ENCODE measurements at places on chromosomes 16 and 17.
A peak's percentile ranks its signal among the peaks of the same experiment; 100 is the strongest.

DNA sequence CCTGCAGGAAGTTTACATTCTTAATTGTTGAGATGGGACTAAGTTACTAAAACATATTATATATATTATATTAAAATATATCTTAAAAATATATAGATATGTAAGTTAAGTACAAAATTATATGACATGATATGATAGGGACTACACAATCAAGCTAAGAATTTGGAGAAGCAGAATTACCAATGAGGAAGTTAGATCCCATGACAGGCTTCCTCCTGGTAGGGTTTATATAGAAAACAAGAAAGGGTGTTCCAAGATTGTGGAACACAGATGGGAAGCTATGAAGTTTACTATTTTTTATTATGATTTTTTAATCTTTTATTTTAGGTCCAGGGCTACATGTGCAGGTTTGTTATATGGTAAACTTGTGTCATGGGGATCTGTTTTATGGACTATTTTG lies 260.8 kb upstream of the ZFHX3 start:
- DNase-seq: no peak

GRCh38 chr16:353404-354290 lies 1.1 kb upstream of the AXIN1 start:
- no peak for DNase-seq

DNA sequence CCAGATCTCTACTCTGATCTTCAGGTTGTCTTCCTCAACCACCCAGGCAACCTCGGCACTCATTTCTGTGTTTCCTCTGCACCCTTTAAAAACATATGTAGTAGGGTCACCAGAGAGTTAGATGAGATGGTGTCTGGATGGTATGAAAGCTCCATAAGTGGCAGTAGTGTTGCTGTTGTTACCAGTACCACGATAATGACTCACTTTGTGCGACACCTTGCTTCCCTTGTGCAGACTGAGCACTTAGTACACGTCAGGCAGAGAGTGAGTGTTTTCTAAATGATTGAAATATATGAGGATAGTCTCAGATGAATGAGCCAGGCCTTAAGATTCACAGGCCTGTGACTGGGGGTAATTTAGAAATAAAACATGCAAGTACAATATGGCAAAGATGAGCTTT lies 188.7 kb downstream of the MAF start:
- no peak for DNase-seq

DNA sequence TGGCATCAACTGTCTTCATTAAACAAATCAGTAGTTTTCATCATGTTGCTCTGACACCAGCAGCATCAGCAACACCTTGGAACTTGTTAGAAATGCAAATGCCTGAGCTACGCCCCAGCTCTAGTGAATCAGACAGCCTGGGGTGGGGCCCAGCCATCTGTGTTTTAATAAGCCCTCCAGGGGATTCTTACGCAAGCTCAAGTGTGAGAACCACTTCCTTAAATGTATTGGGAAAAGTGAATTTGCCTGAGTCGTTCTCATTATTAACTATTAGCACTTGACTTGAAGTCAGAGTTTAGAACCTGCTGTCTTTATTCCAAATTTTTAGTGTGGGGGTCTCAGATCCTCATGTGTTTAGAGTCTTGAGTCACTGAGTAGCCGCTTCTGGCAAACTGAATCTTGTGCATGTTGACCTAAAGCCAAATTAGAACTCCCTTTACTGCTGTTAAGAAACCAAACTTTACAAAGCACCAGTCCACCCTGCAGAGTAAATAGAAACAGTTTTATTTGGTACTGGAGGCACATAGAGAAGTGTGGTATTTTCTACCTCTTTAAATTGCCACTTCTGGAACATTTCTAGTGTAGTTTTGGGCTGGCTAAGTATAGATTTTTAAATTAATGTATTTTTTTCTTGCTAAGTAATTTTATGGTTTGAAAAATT lies 137.4 kb upstream of the COX10 start:
- DNase-seq: no peak

DNA sequence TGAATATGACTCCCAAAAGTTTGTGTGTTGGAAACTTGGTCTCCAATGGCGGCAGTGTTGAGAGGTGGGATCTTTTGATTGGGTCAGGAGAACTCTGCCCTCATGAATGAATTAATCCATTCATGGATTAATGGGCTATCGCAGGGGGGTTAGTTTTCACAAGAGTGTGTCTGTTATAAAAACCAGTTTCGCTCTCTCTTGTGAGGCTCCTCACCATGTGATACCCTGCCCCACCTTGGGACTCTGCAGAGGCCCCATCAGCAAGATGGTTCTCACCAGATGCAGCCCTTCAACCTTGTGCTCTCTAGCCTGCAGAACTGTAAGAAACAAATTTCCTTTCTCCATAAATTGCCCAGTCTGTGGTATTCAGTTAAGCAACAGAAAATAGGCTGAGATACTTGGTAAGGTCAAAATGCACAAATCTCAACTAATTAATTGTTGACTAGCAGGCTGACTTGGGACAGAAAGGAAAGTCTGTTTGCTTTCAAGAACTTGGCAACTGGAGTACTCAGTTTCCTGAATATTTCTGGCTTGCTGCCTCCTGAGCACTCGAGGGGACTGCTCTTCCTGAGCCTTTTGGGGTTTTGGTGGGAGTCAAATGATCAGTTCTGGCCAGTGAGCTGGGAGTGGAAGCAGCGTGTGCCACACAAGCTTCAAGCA lies 13.8 kb upstream of the CCL17 start:
- no peak for DNase-seq

GRCh38 chr17:59451706-59452105 lies 113.7 kb upstream of the DHX40 start:
- no peak for DNase-seq

DNA sequence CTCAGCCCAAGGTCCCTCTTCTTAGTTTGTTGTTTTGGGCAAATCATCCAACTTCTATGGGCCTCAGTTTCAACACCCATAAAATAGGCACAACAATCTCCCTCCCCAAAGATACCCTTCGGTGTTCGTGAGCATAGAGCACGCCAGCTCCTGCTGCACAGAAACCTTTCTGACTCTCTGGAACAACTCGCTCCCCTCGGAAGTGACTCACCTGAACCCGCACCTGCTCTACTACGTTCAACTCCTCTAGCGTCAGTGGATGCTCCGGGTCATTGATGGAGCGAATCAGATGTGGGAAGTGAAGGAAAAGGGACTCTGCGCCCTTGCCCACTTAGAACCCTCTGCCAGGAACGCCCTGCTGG lies 445 bp downstream of the CIAO2B start:
- DNase-seq: peak; percentile 30

DNA sequence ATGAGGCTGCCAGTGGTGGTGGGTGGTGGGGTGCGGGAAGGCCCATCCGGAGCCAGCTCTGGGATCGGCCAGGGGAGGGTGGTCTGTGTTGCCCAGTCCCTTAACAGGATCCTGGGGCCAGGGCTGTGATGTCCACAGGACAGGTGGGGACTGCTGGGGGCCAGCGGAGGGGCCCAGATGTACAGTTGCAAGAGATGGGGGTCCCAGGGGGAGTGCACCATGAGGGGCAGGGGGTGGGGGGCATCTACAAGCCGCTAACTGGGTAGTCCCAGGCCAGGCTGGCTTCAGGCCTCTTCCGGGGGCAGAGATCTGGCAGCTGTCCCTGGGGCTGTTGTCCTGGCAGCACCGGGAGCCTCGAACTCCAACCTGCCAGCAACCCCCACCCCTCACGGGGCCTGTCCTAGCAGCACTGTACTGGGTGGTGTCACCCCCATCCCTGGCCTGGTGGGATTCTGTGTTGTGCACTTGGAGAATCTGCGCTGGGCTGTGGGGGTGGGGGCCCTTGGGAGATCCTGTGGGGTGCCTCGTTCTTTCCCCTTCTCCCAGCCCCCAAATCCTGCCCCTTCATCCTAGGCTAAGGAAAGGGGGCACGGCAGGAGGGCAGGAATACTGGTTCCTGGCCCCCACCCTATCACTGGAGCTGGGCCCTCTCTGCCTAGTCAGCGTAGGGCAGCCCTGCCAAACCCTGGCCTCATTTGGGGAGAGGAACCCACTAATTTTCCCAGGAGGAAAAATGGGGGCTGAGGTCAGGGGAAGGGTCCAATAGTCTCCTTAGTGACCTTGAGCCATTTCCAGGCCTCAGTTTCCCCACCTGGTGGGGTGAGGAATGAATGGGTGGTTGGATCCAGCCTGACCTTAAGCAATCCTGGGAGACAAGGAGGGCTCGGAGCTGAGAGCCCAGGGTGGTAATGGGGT lies 1.4 kb downstream of the MTSS2 start:
- no peak for DNase-seq

- DNase-seq: peak; percentile 69
Observed at GRCh38 chr17:48074322-48075081, 26.3 kb downstream of the NFE2L1 start.

GRCh38 chr17:80812362-80813088 lies 179.1 kb upstream of the CHMP6 start:
- DNase-seq: no peak

DNA sequence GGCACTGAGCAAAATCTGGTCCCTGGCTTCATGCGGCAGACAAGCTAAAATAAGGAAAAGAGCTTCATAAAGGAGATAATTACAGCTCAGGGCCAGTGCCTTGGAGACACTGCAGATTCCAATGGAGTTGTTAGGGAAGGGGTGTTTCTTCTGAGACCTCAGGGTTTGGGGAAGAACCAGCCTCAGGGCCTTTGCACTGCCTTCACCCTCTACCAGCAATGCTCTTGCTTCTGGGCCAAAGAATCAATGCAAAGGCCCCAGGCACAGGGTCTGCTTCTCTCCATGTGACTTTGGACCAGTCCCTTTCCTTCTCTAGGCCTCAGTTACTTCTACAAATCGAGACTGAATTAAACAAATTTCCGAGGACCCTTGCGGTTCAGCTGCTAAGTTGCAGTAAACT lies 36.2 kb upstream of the GAN start:
- DNase-seq: no peak

DNA sequence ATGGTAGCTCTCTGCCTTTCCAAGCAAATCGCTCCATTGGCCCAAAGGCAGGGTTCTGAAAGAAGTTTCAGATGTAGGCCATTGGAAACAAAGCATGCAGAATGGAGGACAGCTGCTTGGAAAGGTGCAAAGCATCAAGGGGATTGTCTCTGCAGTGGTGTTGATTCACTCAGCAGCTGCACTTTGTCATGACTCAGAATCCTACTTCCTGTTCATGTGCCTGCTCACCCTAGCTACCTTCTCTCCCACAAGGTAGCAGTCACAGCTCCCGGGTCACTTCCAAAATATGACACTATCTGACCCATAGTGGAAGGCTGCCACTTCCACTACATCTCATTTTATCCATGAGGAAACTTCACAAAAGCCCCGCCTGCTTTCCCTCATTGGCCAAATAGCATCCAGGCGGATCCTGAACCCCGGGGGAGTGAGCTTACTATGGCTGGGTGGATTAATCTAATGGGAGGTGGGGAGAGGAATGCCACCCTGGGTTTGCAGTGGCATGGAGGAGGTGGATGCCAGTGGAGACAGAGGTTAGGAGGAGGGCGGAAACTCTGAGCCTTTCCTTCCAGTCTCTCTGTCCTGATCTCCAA lies 74.7 kb upstream of the NKD1 start:
- DNase-seq: no peak

DNA sequence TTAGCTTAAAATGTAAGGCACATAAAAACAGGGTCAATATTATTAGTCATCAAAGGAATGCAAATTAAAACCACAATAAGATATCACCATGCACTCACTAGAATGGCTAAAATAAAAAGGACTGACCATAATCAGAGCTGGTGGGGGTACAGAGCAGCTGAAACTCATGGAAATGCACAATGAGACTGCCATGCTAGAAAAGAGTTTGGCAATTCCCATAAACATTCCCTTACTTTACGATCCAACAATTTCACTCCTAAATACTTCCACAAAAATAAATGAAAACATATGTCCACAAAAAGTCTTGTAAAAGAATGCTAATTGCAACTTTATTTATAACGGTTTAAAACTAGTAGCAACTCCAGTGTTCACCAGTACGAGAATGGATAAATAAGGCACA lies 36.1 kb upstream of the ERCC4 start:
- DNase-seq: no peak

DNA sequence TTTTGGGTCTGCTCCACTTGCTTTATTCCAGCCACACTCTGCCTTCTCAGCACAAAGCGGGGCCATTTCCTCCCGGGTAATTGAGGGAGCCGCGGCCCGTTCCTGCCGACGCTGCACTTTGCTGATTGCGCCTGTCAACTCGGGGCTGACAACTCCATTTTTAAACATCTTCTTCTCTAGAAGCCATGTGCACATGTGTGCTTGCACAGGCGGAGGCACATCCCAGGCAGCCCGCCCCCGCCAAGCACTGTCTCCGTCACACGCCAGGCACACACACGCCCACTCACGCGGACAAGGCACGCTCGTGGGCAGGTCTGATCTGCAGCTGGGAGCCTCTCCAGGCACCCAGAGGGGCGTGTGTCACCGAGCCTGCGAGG lies 63.2 kb downstream of the ENGASE start:
- no peak for DNase-seq

GRCh38 chr17:64202683-64203344 lies 60.2 kb downstream of the TEX2 start:
- no peak for DNase-seq

- no peak for DNase-seq
Observed at GRCh38 chr17:60862482-60862881, 184.8 kb downstream of the BCAS3 start.

DNA sequence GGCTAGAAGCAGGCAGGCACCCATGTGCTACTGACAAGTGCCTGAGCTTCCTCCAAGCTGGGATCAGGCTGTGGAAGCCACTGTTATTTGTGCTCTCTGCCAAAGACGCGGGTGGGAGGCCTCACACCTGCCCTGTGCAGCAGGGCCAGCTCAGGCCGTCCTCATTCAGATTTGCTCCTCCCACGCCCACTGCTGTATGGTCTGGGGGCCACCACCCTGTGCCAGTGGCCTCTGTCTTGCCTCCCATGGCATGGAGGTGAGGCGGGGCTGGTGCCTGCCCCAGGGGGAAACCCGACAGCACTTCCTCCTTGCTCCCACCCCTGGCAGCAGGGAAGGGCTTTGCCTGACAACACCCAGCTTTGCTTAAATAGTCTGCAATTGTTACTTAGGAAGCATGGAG lies 356.5 kb upstream of the CDH8 start:
- DNase-seq: no peak

DNA sequence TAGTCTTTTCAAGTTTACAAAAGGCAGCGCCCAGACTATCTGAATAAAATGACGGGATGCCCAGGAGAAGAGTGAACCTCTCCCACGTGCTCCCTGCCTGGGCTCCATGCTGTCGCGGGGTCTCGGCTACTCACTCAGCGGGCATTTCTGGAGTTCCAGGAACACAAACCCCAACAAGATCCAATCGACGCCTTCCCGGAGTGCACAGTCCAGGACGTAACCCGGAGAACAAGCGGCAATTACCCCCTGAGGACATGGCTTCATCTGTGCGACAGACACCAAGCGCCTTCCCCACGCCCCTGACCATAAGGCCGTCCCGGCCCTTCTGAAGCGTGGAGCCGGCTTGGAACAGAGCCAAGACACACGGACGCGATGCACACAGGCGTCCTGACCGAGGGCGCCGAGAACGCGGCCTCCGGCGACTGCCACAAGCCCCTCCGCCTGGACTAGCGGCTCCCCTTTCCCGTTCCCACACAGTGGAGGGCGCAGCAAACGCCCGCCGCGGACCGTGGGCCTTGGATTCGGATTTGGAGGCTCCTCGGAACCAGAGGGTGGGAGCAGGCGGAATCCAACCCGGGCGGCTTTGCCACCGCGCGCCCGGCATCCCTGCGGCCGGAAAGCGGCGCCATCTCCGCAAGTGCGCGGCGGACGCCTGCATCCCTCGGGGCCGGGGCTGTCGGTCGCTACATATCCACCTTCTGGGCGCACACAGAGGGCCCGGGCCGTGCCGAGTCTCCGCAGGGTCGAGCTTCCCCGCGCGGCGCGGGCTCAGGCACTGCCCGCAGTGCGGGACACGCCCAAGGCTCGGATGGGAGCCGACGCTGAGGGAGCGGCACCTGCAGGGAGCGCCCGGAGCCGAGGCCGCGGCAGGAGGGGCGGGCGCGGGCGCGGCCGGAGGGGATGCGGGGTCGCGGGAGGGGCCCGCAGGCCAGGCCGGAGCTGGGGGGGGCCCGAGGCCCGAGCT lies 725 bp downstream of the ABCA3 start:
- no peak for DNase-seq

Measured in stimulated activated CD8-positive, alpha-beta memory T cell treated with anti-CD3 and anti-CD28 coated beads, Interleukin-12 subunit alpha, Interleukin-12 subunit beta, amount 100 ng/mL, for 1 hour (primary cell).